Epithelial cell of proximal tubule (primary cell): ENCODE measurements at places on chromosomes 6 and 20.

DNA sequence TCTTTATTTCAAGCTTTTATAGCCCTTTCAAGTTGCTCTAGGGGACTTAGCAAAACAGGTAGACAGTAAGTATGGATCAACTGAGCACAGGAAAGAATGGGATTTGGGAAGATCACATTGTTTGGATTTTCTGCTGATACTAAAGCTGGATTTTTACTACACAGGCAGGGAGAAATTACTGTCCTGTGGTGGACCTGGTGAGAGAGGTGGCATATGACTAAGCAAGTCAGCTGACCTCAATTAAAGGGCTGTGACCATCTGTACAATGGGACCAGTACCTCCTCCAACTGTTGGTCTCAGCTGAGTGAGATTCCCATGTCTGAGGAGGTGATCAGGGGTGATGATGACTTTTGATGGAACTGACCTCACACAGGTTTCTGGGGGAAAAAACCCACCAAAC lies 28.0 kb downstream of the RREB1 start:
- no peak for DNase-seq

- DNase-seq = no peak
Observed at GRCh38 chr6:127923135-127923534, 22.3 kb upstream of the THEMIS start.

GRCh38 chr6:84892671-84893070 lies 128.3 kb upstream of the TBX18 start:
- peak; percentile 49 for DNase-seq

DNA sequence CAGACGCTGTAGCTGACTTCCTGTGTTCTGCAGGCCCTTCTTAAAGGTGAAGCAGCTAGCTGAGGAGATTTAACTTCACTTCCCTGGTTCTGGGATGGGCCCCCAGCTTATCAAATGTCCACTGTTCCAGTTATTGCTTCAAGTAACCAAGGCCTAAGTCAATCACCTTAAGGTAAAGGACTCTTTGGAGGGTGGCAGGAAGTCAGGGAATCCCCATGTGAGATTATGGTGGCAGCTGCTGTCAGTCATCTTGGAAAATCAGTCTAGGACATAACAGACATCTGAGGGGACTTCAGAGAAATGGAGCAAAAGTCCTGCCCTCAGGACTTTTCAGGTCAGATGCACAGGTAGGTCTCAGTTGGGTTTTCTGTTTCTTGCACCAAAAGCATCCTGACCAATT lies 3.8 kb downstream of the ELOVL5 start:
- DNase-seq = no peak

GRCh38 chr6:145960918-145961589 lies 3.1 kb downstream of the SHPRH start:
- DNase-seq = no peak

DNA sequence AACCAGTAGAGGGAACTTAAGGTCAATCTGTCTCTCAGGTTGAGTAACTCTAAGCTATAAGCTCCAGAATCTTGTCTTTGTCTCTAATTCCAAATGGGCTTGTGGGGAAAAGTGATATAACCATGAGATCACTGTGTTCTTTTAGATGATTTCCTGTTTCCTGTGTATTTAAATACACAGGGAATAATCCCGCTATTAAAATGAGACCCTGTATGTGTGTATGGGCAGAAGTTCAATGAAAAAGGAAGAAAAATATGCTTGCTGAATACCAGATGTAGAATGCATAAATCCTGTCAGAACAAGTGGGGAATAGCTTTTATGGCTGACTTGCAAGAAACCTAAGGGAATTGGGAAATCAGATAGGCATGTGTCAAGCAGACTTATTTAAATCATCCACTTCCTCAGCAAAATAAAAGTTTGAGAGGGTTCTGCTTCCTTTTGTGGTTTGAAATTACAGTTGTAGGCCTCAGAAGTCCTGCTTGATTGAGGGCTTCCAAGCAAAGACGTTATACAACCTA lies 164.7 kb upstream of the PDE7B start:
- no peak for DNase-seq

DNA sequence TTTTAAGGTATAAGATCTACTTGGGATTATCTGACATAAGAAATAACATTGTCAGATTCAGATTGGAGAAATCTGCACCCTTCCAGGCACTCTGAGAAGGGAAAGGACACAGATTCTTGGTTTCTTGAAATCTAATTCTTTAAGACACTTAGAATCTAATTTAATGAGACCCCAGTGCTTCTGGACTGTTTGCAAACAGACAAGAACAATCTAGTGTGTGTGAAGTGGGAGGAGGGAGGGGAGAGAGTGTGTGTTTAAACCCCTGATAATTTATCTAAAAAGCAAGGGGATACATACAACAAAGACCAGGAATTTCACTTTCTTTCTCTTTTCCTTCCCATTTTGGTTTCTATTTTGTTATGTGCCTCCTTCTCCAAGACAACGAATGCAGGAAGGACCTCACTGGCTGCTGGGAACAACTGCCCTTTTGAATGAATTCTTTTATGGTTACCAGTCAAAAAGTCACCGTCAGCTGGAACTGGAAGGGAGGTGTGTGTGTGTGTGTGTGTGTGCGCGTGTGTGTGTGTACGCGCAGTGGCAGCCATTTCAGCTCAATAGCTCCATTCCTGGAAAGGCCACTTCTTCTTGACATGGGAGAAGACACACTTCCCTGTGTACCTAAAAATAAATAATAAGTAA lies 129.4 kb downstream of the BCAS1 start:
- DNase-seq = peak; percentile 80

GRCh38 chr20:17138237-17138636 lies 88.6 kb upstream of the PCSK2 start:
- no peak for DNase-seq

GRCh38 chr20:21019814-21020658 lies 86.1 kb downstream of the LINC00237 start:
- DNase-seq = no peak

GRCh38 chr6:75090576-75090975 lies 115.3 kb downstream of the COL12A1 start:
- DNase-seq = no peak

DNA sequence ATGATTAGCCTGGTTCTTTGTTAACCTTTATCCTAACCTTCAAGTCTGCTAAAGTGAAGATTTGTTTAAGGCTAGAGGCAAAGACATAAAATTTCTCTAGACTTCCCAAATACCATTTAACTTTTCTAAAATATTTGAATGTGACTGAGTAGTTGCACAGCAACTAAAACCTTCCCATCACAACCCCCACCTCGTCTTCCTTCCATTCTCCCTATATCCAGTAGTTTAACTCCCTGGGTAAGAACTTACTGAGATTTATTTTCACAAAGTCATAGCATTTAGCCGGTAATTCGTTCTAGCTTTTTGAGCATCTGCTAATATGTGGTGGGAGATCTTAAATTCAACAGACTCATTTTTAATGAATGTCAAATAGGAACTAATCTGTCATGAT lies 87.9 kb upstream of the AKIRIN2 start:
- no peak for DNase-seq

GRCh38 chr6:22680950-22681349 lies 111.6 kb downstream of the HDGFL1 start:
- DNase-seq = no peak

DNA sequence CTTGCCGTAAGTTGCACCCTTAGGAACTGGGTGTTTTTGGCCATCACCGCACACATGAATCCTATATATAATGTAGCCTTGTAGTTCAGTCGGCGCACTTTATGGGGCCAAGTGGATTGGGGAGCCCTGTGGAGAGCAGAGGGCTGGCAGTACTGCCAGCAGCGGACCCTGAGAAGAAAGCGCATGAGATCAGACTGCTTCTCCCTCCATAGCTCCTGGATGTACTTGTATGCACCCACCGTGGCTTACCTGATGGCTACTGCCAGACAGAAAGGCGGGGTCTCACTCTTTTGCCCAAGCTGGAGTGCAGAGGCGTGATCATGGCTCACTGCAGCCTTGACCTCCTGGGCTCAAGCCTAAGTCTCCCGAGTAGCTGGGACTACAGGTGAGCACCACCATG lies 32.8 kb upstream of the OVOL2 start:
- DNase-seq = no peak

DNA sequence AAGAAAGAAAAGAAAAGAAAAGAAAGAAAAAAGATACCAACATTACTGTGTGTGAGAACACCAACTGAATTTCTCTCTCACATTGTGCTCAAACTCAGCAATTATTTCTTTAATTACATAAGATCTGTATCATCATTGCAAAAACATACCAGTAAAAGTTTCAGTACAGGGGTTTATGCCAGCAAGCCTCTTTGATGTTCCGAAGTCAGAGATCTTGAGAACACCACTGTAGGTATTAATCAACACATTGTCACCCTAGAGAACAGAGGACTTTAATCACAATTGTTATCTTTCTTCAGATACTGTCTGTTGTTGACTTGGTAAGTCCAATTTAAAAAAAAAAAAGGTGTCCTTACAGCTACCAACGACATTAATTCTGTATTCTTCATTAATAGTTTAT lies 60.9 kb upstream of the MAP7 start:
- no peak for DNase-seq

DNA sequence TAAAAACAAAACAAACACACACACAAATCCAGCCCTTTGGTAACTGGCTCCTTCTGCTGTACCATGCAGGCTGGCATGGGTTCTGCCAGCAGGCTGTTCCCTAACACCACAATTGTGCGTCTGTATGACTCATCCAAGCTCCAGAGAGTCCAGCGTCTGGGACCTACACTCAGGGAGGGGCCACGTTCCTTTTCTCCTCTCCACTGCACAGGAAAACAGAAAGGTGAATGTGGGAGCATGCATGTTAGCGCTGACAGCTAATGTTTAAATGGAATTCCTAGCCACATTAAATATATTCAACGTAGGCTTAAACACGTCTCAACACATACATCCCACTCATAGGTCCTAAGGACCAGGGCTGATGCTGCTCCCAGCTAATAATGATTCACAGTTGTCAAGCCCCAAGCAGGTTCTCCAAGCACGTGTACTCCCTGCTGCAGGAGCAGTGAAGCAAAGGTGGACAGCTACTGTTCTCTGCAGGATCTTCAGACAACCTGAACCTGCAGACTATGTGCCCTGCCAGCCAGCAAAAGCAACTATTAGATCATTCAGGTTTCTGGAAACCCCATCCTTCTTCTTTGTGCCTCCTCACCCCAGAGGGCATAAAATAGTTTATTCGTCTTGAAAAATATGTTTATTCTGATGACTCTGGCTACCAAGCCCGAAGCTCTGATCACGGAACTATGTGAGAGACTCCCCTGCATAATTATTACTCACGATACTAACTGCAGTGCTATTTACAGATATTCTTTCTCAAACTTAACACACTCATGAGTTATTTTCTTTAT lies 20.9 kb downstream of the MAP1LC3A start:
- peak; percentile 48 for DNase-seq

- DNase-seq = no peak
Observed at GRCh38 chr20:53657732-53658131, 64.1 kb upstream of the ZNF217 start.

- no peak for DNase-seq
Observed at GRCh38 chr20:46804126-46804525, 90.5 kb upstream of the EYA2 start.

DNA sequence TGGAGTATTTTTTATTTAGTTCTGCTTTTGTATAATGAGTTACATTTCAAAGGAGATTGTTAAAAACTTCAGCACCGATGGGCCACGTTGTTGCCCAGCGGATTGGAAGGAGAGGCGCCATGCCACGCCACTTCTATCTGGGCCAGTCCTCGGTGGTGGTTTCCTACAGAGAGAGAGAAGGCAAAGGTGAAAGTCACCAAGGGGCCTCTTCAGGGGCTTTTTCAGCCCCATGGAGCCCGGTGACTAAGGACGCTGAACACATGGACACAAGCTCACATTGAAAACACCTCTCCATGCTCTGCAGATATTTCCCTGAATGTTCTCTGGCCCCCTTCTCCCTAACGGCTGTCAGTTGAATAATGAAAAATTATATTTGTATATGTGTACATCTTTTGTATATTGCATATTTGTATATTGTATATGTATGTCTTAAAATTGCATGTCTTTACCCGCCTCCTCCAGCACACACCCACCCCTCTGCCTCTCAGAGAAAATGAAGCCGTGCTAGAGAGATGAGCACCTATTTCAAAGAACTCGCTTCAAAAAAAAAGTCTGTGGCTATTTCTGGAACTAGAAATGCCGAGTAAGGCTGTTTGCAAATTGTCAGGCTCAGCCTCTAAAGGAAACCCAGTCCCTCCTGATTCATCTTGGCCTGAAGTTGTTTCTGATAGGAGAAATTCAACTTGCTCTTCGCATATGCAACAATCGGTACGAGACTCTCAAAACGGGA lies 91.9 kb upstream of the CDH4 start:
- no peak for DNase-seq
